HT-29 (cell line): ENCODE measurements at places on chromosomes 12 and 14. TPM values are rescaled to one million over a fixed set of nuclear protein-coding genes. Genes with fewer than 3 reads are reported as not detected.

- no peak for DNase-seq
Observed at GRCh38 chr12:17456486-17456885, 633.5 kb downstream of the RERGL start.

DNA sequence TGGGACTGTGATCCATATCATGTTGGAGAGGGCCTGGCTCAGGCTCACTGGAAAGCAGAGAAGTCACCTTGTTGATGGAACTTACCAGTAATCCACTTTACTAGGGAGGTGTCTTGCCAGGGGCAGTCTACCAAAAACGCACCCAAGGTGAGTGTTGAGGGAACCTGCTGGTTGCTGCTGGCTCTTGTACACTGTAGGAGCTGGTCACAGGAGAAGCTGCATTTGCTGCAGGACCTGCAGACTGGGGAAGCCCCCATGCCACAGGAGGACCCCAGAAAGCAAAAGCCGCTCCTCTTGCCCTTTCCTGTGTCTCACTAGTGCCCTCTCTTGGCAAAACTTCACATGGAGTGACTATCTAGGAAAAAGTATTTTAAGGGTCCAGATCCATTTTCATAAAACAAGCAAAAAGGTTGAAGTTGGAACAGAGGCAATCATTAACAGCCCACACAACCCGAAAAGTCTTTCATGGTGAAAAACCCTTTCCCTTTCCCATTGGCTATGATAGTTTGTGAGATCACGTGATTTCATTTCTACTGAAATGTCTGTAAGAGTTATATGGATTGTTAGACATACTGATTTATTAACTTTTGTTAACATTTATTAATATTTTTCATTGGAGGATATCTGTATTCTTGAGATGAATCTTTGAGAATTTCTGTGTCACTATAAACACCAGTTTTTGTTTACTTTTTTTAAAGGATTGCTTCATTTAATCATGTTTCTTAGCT is 59.2 kb downstream of the RASSF8 start:
- peak; percentile 57 for DNase-seq

The LYZ gene
- total RNA-seq: 1,236 and 1,299 TPM in 2 replicates

The MIP gene
- 0.15 and 0.26 TPM in 2 replicates for total RNA-seq
